ENCODE measurements at places on chromosomes 11 and 22.

DNA sequence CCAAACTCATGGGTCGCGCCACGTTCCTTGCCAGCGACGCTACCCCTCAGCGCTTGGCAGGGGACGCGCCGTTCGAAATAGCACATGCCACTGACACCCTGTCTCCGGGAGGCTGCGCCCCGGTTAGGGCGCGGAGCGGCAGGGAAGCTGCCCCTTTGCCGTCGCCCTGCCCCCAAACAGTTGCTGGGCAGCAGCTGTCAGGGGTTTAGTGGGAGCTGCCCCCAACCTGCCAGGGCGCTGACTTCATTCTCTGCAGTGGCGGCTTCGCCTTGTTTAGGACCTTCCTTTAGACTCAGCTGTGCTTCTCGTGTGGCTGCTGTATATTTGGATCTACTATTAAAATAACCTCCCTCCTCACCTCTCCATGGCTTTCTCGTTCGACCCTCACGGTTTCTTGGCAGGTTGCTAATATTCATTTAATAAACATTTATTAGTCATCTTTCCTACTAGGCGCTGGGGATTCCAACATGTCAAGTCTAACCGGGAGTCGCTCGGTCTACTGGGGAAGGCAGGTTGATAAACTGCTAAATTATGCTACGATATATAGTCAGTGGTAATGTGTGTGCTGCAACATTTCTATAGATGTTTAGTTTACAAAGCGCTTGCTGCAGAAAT, 782 bp downstream of the TMEM109 start:
- no peak for DNase-seq

DNA sequence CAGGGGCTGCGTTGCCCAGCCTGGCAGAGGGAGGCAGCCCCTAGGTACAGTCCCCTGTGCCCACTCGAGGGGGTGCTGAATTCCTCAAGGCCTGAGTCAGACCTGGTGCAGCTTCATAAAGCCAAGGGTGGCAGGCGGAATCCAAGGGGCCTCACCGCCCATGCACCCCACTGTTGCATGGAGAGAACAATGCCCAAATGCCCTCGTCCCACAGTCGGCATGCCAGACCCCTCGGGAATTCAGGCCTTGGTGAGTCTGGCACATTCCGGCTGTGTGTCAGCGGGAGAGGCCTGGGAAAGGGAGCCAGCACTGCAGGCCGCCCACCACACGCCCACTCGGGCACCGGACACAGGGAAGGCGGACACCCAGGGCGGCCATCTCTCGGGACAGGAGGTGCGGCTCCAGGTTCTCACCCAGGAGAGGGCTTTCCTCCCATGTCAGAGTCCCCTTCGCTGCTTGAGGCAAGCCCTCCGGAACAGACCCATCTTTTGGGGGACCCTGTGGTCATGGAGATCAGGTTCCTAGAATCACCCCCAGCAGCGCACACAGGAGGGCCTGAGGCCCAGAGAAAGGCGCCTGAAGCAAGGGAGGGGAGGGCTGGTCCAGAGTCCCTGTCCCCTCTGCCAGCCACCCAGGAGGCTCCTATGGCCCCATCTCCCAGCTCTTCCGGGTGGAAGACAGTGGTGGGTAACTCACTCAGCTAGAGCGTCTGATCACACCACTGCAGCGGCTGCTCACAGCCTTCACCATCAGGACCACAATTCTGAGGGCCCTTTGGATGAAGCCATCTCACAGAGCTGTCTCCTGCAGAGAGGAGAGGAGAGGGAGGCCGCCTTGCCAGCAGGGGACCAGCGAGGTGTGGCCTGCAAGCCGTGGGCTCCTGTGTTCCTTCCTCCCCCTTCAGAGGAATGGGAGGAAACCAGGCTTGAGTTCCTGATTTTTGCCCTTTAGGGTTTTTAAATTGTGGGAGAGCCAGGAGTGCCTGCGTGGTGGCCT, 31.6 kb upstream of the KCNQ1OT1 start:
- DNase-seq: no peak

GRCh38 chr11:126502159-126502558, 146.7 kb downstream of the ST3GAL4 start:
- no peak for DNase-seq

GRCh38 chr11:10876158-10876557, 18.3 kb upstream of the ZBED5 start:
- DNase-seq: no peak

DNA sequence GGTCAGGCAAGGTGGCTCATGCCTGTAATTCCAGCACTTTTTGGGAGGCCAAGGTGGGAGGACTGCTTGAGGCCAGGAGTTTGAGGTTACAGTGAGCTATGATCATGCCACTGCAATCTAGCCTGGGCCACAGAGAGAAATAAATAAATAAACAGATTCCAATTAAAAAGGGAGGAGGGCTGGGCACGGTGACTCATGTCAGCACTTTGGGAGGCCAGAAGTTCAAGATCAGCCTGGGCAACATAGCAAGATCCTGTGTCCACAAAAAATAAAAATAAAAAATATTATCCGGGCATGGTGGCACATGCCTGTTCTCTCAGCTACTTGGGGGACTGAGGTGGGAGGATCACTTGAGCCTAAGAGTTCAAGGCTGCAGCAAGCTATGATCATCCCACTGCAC, 7.5 kb downstream of the CYB561A3 start:
- DNase-seq: no peak

- DNase-seq: no peak
These were observed 729 bp downstream of the IL17RA start for GRCh38 chr22:17085277-17086181.

GRCh38 chr11:26149585-26149984, 182.3 kb upstream of the ANO3 start:
- no peak for DNase-seq

All from esophagus squamous epithelium (tissue), 5 donors.